ENCODE measurements at places on chromosomes 7 and 10.
A peak's percentile ranks its signal among the peaks of the same experiment; 100 is the strongest.

DNA sequence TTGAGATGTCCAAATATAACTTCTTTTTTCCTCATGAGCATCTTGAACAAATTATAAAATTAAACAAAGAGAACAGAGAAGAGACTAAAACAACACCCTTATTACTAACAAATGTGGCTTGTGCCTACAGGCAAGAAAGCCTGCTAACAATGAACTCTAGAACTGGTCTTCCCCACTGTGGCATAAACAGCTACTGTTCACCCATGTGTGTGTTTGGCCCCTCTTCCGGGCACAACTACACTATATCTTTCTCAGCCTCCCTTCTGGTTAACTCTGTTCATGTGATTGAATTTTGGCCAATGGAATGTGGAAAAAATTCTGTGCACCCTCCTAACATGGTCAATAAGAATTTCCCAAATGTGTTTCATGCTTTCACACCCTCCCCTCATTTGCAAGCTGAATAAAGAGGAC, 117.0 kb downstream of the KBTBD2 start:
- no peak for DNase-seq

- DNase-seq, result no peak
Measured at GRCh38 chr10:24382979-24383663, 174.2 kb downstream of the KIAA1217 start.

DNA sequence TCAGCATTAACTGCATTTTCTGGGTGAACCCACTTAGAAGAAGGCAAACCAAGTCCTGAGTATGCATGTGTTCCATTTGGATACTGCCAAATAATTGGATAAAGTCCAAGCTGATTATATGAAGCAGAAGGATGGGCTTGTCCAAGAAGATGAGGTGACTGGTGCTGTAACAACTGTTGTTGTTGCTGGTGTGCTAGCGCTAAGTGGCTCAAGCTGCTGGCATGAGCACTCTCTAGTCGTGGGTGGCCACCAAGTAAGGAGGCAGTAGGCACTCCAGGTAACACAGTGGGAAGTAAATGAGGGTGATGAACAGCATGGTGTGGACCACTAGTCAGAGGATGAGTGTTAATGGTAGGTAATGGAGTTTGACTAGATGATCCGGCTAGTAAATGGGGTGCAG, 80.4 kb downstream of the NRBF2 start:
- no peak for DNase-seq

DNA sequence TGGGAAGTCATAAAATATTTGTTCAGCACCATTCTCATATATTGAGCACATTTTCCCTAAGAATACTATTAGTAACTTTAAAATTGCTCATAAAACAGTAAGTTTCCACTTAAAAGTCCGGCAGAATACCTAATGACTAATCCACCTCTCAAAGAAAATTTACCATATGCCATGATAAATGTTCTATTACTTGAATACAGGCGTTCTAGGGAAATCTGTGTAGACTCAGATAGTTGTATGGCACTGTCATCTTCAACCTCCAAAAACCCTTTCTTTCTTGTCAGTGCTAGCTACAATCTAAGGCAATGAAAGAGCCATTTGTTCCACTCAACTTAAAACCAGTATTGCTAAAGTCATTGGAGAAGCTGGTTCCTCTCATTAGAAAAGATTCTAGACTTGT, 7.3 kb downstream of the GPR37 start:
- no peak for DNase-seq

DNA sequence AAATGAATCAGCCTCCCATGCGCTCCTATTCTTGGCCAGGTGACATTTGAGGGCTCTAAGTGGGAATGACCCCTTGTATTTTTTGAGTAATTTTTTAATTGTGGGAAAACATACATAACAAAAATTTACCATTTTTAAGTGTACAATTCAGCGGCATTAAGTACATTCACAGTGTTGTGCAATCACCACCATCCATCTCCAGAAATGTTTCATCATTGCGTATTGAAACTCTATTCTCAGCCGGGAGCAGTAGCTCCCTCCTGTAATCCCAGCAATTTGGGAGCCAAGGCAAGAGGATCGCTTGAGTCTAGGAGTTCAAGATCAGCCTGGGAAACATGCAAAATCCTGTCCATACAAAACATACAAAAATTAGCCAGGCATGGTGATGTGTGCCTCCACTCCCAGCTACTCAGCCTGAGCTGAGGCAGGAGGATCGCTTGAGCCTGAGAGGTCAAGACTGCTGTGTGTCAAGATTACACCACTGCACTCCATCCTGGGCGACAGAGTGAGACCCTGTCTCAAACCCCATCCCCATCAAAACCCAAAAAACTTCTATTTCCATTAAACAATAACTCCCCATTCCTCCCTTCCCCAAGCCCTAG, 2.5 kb downstream of the ANTXRL start:
- DNase-seq, result no peak

DNA sequence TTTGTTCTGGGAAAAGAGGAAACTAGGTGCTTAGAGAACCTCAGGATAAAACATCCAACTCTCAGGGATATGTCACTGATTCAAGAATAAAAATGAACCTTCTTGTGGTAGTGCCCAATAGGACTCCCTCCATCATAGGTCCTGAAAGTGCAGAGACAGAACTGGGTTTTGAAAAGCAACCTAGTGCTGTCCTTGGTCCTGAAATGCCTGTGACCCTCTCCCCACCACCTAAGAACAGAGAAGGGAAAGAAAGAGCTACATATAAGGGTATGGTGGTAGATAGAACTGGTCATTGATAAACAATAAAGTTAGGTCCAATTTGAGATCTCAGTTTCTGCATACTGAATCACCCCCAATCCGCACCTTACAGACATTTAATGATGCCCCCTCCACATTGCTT, 953.3 kb downstream of the XPNPEP1 start:
- no peak for DNase-seq

DNA sequence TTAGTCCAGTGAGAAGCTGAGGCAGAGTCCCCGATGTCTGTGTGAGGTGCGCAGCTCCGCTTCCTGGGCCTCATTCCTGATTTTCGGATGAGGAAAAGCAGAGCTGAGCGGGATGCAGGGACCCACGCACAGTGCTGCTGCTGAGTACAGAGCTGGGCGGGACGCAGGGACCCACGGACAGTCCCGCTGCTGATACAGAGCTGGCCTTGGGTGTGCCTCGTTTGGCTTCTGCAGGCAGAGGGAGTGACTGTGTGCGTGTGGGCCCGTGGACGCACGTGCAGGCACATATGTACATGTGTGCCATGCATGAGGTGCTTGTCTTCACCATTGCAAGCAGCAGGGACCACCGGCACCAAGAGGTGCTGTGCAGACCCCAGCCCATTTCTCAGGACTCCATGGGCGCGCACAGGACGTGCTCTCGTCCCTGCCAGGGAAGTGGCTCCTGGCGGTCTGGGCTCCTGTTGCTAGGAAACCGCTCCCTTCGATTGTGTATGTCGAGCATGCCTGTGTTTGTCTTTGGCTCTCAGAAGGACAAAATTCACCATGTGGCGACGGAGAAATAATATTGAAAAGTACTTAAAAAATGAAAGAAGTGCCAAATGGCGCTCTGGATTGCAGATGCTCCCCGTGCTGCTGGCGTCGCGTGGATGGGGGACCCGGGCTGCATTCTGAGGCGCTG, 303.8 kb upstream of the MKI67 start:
- no peak for DNase-seq

- no peak for DNase-seq
Measured at GRCh38 chr7:18978108-18978495, 139.3 kb downstream of the TWIST1 start.

- no peak for DNase-seq
Measured at GRCh38 chr10:27646194-27646593, 99.4 kb downstream of the MKX start.

- DNase-seq, result peak; percentile 69
Measured at GRCh38 chr10:69045441-69046300, 42.2 kb upstream of the SRGN start.

- no peak for DNase-seq
Measured at GRCh38 chr7:67788669-67789068, 792.0 kb downstream of the TYW1 start.

GRCh38 chr7:37730501-37730900, 46.9 kb downstream of the GPR141 start:
- DNase-seq, result no peak

GRCh38 chr10:80187465-80188409, 17.6 kb downstream of the ANXA11 start:
- peak; percentile 89 for DNase-seq

GRCh38 chr10:70925377-70926225, 37.2 kb upstream of the PCBD1 start:
- peak; percentile 81 for DNase-seq

GRCh38 chr7:101494602-101495329, 132.1 kb downstream of the COL26A1 start:
- no peak for DNase-seq

DNA sequence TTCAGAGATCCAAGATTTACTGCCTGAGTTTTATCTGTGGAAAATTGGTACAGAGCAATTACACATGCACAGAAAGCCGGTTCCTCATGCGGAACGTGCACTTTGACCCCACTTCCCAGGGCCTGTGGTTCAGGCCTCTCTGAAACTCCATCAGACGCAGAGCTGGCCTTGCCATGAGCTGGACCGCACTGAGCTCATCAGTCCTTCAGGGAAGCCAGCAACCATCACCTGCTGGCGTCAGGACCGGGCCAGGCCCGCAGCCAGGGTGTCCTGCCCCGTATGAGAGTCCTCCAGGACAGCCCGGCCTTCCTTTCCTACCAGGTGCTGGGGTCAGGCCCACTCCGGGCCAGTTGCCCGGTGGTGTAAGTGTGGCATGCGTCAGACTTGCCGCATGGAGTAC, 446.5 kb upstream of the FOXK1 start:
- DNase-seq, result peak; percentile 24

DNA sequence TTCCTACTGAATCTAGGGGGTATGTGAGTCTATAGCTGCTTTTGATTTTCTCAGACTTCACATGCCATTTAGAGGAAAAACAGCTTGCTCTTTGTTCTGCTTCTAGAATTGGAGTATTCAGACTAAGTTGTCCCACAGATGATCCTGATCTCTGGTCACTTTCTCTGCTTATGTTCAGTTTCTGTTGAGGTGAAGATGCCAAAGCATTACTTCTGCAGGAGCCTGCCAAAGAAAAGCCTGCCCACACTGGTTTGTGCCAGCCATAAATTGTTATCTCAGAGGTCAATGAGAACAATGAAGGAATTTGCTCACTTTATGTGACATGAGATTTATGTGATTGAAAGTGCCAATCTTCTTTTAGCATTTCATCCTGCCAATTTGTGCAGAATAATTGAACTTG, 163.6 kb downstream of the CDK14 start:
- DNase-seq, result no peak

- DNase-seq, result peak; percentile 47
Measured at GRCh38 chr7:2732959-2733584, 45.1 kb downstream of the AMZ1 start.

DNA sequence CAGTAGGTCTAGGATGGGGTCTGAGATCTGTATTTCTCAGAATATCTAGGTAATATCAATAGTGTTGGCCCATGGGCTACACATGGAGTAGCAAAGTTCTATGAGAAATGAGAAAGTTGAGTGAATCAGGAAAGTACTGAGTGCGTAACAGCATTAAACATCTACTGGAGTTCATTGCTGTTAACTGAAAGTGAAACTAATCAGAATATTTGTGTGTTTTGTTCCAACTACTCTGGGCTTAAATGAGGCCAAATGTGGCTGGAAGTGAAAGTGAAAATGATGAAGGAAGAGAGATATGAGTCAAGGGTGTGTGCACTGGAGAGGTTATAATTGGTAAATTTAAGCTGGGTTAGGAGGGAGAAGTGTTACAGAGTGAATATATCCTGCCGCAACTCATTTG, 46.5 kb downstream of the TMEM106B start:
- no peak for DNase-seq

- no peak for DNase-seq
Measured at GRCh38 chr7:138245682-138246081, 169.4 kb downstream of the AKR1D1 start.

- peak; percentile 90 for DNase-seq
Measured at GRCh38 chr7:43758029-43758821, at the start of gene BLVRA. TSS of gene BLVRA (plus strand) at chr7:43758680. CDS start at chr7:43771159, 12,479 bp downstream.

DNA sequence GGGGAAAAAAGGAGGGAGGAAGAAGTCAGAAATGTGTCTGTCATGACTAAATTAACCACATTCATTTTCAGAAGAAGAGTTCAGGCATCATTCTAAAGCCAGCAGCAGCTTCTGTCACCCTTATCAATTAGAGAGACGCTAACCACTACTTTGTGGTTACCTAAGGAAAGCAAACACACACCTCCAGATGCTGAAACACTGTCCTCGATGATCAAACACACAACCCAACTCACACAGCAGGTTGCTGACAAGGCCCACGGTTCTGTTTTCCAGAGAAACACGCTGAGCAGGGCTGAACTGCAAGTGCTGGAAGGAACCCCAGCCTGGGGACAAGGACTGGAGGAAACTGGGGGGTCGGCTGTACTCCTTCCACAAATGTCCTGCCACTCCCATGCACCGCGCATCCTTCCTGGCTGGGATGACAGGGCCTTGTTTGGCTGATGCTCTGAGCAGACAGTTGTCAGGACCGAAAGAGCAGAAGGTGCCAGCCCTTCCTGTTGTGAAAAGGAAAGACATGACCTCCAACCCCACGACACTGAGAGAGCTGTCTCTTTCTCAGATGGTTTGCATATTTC, 36.6 kb downstream of the PRKCQ start:
- peak; percentile 81 for DNase-seq

- no peak for DNase-seq
Measured at GRCh38 chr7:69864822-69865221, 266.5 kb downstream of the AUTS2 start.

- no peak for DNase-seq
Measured at GRCh38 chr7:12211711-12212485, 804 bp downstream of the TMEM106B start.

DNA sequence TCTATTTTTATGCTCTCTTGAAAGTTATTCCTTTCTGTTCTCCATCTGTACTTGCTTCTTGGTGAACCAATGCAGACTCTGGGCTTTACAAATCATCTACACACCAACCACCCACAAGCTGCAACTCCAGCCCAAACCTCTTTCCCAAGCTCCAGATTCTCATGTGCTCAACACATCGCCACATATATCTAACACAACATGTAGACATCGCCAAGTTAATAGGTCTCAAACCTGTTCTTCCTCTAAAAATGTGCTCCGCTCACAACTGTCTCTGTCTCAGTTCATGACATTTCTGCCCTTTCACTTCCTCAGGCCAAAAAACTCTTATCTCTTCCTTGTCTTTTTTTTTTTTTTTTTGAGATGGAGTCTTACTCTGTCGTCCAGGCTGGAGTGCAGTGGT, 95.7 kb upstream of the EEPD1 start:
- no peak for DNase-seq

- DNase-seq, result no peak
Measured at GRCh38 chr10:90888387-90888786, 16.6 kb downstream of the RPP30 start.

GRCh38 chr7:15128716-15129115, 226.2 kb upstream of the DGKB start:
- no peak for DNase-seq

DNA sequence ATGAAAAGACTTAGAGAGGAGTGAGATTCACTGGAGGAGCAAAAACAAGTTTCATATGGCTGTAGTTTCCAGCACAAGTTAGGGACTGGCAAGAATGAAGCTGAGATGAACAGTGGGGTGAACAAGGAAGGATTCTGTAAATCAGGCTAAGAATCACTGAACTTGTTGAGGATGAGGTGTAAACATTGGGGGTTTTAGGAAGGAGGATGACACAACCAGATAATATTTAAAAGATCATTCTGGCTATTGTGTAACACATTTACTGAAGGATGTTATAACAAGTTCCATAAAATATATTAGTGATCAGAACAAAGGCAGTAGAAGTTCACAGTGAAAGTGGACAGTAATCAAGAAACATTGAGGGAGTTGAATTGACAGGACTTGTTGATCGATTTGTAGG, 68.9 kb downstream of the CD36 start:
- DNase-seq, result no peak

GRCh38 chr10:44888886-44889285, 22.3 kb upstream of the TMEM72 start:
- no peak for DNase-seq

Data from activated effector memory CD4-positive, alpha-beta T cell treated with anti-CD3 and anti-CD28 coated beads, Interleukin-2, amount 50 U/mL, for 16 hours (primary cell).